Activated naive CD8-positive, alpha-beta T cell treated with anti-CD3 and anti-CD28 coated beads, Interleukin-2, amount 10 ng/mL, durations not matched to agents 7 days and 5 days (primary cell): ENCODE measurements at places on chromosomes 2 and 18. TPM values are rescaled to one million over a fixed set of nuclear protein-coding genes. Genes with fewer than 3 reads are reported as not detected.
A peak's percentile ranks its signal among the peaks of the same experiment; 100 is the strongest.

GRCh38 chr2:179340678-179341077 is 76.0 kb upstream of the SESTD1 start:
- H3K4me3 ChIP-seq: no peak overlapping the region
- DNase-seq: no peak
- peaks cover 10% of the 10 kb centered on the region for H3K27me3 ChIP-seq
- H3K36me3 ChIP-seq: no peaks in the 10 kb centered on the region
- no peak overlapping the region for H3K27ac ChIP-seq

GRCh38 chr2:213281156-213281555 is 3.1 kb upstream of the SPAG16 start:
- H3K27ac ChIP-seq: no peak overlapping the region
- H3K4me3 ChIP-seq: no peak overlapping the region
- no peak for DNase-seq
- H3K4me1 ChIP-seq: peaks cover 11% of the 10 kb centered on the region

- no peak for DNase-seq
- peaks cover 1% of the 10 kb centered on the region for H3K36me3 ChIP-seq
- H3K27me3 ChIP-seq: peaks cover 13% of the 10 kb centered on the region
- H3K27ac ChIP-seq: no peak overlapping the region
Observed at GRCh38 chr2:230106771-230107170, 38.0 kb upstream of the SLC16A14 start.

- H3K36me3 ChIP-seq: no peaks in the 10 kb centered on the region
- H3K27me3 ChIP-seq: peaks cover 7% of the 10 kb centered on the region
- no peak overlapping the region for H3K27ac ChIP-seq
- H3K4me1 ChIP-seq: no peaks in the 10 kb centered on the region
- no peak for DNase-seq
Observed at GRCh38 chr2:105697781-105698449, 46.8 kb upstream of the NCK2 start.

DNA sequence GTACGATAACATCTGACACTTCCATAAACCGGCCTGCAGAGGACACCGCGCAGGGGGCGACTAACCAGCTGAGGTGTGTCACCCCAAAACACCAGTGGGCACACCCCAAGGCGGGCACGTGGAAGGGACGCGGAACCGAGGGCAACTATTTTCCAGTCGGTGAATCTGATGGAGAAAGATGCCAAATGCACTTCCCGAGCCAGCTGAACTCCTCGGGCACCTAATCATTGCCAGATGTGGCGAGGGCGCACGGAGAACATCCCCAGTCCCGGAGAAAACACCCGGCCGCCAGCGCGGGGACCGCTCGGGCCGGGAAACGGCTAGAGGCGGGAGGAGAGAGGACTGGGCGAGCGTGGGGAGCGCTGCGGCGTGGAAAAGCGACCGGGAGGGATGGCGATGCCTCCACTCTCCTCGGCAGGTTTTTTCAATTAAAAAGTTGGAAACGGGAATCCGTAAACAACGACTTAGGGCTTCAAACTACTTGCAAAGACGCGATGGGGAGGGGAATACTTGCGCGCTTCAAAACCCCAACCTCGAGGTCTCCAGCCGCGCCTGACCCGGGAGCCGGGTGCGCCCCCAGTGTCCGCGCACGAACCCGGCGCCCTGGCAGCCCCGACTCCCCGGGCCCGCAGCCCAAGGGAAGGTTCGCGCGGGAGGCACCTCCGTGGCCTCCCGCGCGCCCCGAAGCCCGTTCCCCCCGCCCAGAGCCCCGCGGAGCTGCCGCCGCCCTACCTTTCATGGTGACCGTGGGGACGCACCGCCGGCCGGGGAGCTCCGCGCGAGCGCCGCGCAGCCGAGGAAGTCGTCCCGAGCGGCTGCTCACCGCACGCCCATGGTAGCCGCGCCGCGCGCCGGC is 497 bp downstream of the COLEC12 start:
- H3K36me3 ChIP-seq: no peaks in the 10 kb centered on the region
- peaks cover 67% of the 10 kb centered on the region for H3K27me3 ChIP-seq
- no peak overlapping the region for H3K27ac ChIP-seq
- H3K4me3 ChIP-seq: no peak overlapping the region
- no peak for DNase-seq

DNA sequence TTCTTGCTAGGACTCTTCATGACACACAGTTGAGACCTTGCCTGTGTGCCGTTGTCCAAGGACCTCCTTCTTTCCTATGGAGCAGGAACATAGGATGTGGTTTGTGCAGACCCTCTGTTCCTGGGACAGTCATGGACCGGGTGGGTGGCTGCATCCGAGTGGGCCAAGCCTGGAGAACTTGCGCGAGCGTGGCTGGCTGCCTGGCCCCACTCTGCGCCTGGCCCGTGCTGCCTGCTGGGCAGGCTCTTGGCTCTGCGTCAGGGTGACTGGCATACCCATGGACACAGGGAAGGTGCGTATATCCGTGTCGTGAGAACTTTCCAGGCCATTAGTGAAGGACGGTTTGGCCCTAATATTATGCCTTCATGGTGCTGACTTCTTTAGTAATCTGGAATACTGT is 68.2 kb downstream of the DCDC2C start:
- H3K27me3 ChIP-seq: no peaks in the 10 kb centered on the region
- no peaks in the 10 kb centered on the region for H3K4me1 ChIP-seq
- H3K36me3 ChIP-seq: no peaks in the 10 kb centered on the region
- no peak overlapping the region for H3K27ac ChIP-seq

GRCh38 chr2:148273158-148273691 is 252.3 kb downstream of the MBD5 start:
- H3K27me3 ChIP-seq: no peaks in the 10 kb centered on the region
- H3K27ac ChIP-seq: no peak overlapping the region
- no peak for DNase-seq
- H3K4me3 ChIP-seq: no peak overlapping the region
- peaks cover 5% of the 10 kb centered on the region for H3K36me3 ChIP-seq
- no peaks in the 10 kb centered on the region for H3K4me1 ChIP-seq

GRCh38 chr2:227436436-227437174 is 35.4 kb upstream of the AGFG1 start:
- DNase-seq: no peak
- H3K36me3 ChIP-seq: peaks cover 11% of the 10 kb centered on the region
- no peaks in the 10 kb centered on the region for H3K4me1 ChIP-seq
- H3K27ac ChIP-seq: no peak overlapping the region
- H3K27me3 ChIP-seq: no peaks in the 10 kb centered on the region

- H3K27ac ChIP-seq: no peak overlapping the region
- DNase-seq: no peak
- H3K27me3 ChIP-seq: no peaks in the 10 kb centered on the region
- H3K4me1 ChIP-seq: peaks cover 8% of the 10 kb centered on the region
- no peak overlapping the region for H3K4me3 ChIP-seq
- H3K36me3 ChIP-seq: peaks cover 3% of the 10 kb centered on the region
Observed at GRCh38 chr2:224009605-224010315, 29.3 kb downstream of the SERPINE2 start.

- H3K36me3 ChIP-seq: no peaks in the 10 kb centered on the region
- H3K4me3 ChIP-seq: no peak overlapping the region
- peaks cover 11% of the 10 kb centered on the region for H3K27me3 ChIP-seq
- H3K27ac ChIP-seq: no peak overlapping the region
Observed at GRCh38 chr2:171185941-171186340, 25.2 kb upstream of the TLK1 start.

DNA sequence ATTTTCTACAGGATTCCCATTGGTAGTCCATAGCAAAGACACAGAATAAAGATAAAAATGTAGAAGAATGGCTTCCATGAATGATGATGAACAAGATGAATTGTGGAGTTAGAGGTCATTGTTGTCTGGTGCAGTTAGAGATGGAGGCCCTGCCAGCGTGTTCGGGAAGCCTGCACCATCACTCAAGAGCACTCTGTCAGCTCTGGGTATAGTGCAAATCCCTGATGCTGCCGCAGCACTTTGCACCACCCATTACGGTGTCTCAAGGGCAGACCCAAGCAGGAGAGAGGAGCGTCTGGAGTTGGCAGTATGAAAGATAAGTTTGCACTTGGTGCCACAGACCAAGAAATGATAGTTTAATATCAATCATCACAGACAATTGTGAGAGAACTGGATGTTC is 181.6 kb upstream of the CHST9 start:
- no peak for DNase-seq
- H3K4me1 ChIP-seq: no peaks in the 10 kb centered on the region
- H3K36me3 ChIP-seq: no peaks in the 10 kb centered on the region
- H3K4me3 ChIP-seq: no peak overlapping the region
- H3K27ac ChIP-seq: no peak overlapping the region

DNA sequence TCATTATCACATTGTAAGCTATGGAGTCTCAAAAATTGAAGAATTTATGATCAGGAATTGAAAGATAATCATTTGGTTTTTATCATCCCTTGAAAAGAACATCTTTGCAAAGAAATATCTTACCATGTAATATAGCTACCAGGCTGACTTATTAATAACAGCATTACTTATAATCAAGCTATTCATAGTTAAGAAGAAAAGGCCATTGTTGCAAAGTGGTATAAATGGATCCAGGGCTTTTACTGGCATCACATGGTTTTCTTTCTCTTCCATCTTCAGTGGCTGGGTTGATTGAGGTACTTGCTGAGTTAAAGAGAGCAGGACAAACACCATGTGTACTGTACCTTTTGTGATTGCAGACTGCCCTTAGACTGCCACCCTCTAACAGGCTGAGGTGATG is 39.6 kb downstream of the MFSD6 start:
- H3K4me3 ChIP-seq: no peak overlapping the region
- H3K27me3 ChIP-seq: no peaks in the 10 kb centered on the region
- H3K27ac ChIP-seq: no peak overlapping the region
- peaks cover 9% of the 10 kb centered on the region for H3K4me1 ChIP-seq
- no peak for DNase-seq
- peaks cover 19% of the 10 kb centered on the region for H3K36me3 ChIP-seq

DNA sequence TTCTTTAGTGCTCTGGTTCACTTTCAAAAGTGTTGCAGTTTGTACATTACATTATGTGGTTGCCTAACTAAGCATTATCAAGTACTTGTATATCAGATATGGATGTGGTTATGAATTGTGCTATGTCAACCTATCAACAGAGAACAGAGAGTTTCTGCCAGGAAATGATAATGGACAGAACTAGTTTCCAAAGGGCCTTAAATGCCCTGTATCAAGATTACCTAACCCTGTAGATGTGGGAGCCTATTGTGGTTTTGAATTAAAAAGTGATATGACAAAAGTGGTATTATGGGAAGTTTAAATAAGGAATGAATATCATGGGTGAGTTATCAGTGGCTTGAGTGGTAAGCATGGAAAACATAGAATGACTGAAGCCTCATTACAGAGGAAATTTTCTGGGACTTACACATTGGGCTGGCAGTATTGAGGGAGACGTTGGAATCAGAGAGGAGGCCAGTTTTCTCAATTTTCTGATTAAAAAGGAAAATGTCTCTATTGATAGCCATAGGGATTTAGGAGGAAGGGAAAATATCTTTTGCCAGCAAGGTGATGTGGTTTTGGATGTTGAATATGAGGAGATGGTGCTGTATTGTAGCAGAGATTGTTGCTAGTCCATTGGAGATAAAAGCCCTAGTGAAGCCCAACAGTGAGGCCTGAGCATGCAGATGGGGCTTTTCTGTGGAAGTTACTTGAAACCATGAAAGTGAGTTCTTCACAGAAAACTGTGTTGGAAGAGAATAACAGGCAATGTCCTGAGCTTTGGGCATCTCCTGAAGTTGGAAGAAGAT is 140.7 kb downstream of the TTC27 start:
- H3K27ac ChIP-seq: no peak overlapping the region
- no peak for DNase-seq
- peaks cover 3% of the 10 kb centered on the region for H3K4me1 ChIP-seq
- no peaks in the 10 kb centered on the region for H3K36me3 ChIP-seq
- no peak overlapping the region for H3K4me3 ChIP-seq

GRCh38 chr2:43519643-43520221 is 76.1 kb downstream of the THADA start:
- DNase-seq: no peak
- H3K4me3 ChIP-seq: no peak overlapping the region
- peaks cover 5% of the 10 kb centered on the region for H3K4me1 ChIP-seq
- H3K27ac ChIP-seq: no peak overlapping the region
- no peaks in the 10 kb centered on the region for H3K27me3 ChIP-seq
- peaks cover 11% of the 10 kb centered on the region for H3K36me3 ChIP-seq

GRCh38 chr2:63840081-63840784 is 1.5 kb upstream of the UGP2 start:
- peak overlapping the region; percentile 98 for H3K27ac ChIP-seq
- no peak for DNase-seq
- peaks cover 2% of the 10 kb centered on the region for H3K27me3 ChIP-seq
- H3K4me3 ChIP-seq: peak overlapping the region; percentile 95

- no peak for DNase-seq
- no peaks in the 10 kb centered on the region for H3K27me3 ChIP-seq
- H3K36me3 ChIP-seq: no peaks in the 10 kb centered on the region
- H3K4me3 ChIP-seq: no peak overlapping the region
- H3K4me1 ChIP-seq: no peaks in the 10 kb centered on the region
- H3K27ac ChIP-seq: no peak overlapping the region
Observed at GRCh38 chr18:43265465-43265864, 11.8 kb downstream of the SYT4 start.

GRCh38 chr18:55318951-55319441 is 269.0 kb downstream of the TCF4 start:
- H3K27me3 ChIP-seq: peaks cover 61% of the 10 kb centered on the region
- no peaks in the 10 kb centered on the region for H3K36me3 ChIP-seq
- H3K27ac ChIP-seq: no peak overlapping the region
- H3K4me3 ChIP-seq: no peak overlapping the region
- DNase-seq: no peak
- peaks cover 9% of the 10 kb centered on the region for H3K4me1 ChIP-seq

GRCh38 chr2:68918497-68918896 is 34.2 kb downstream of the GKN2 start:
- peaks cover 1% of the 10 kb centered on the region for H3K4me1 ChIP-seq
- no peaks in the 10 kb centered on the region for H3K27me3 ChIP-seq
- no peak overlapping the region for H3K4me3 ChIP-seq

GRCh38 chr2:112023707-112024106 is 31.4 kb upstream of the TMEM87B start:
- no peak for DNase-seq
- no peaks in the 10 kb centered on the region for H3K36me3 ChIP-seq
- no peaks in the 10 kb centered on the region for H3K4me1 ChIP-seq
- peaks cover 4% of the 10 kb centered on the region for H3K27me3 ChIP-seq
- no peak overlapping the region for H3K27ac ChIP-seq

- H3K36me3 ChIP-seq: no peaks in the 10 kb centered on the region
- no peak overlapping the region for H3K27ac ChIP-seq
- H3K4me1 ChIP-seq: peaks cover 4% of the 10 kb centered on the region
- DNase-seq: no peak
Observed at GRCh38 chr2:158184556-158185343, 83.1 kb downstream of the UPP2 start.

- peaks cover 19% of the 10 kb centered on the region for H3K36me3 ChIP-seq
- no peak for DNase-seq
- H3K4me1 ChIP-seq: peaks cover 30% of the 10 kb centered on the region
- H3K4me3 ChIP-seq: peak overlapping the region; percentile 54
Observed at GRCh38 chr2:207533461-207534008, 3.8 kb downstream of the CREB1 start.

- H3K4me3 ChIP-seq: no peak overlapping the region
- no peaks in the 10 kb centered on the region for H3K4me1 ChIP-seq
- no peaks in the 10 kb centered on the region for H3K36me3 ChIP-seq
- no peaks in the 10 kb centered on the region for H3K27me3 ChIP-seq
- H3K27ac ChIP-seq: no peak overlapping the region
- DNase-seq: no peak
Observed at GRCh38 chr2:66899648-66900047, 464.7 kb downstream of the MEIS1 start.

Gene VWC2L
- total RNA-seq: not detected

Gene SERPINB11
- total RNA-seq: not detected

Gene GPR35
- 19.2 TPM for total RNA-seq

Gene CIB4
- not detected for total RNA-seq

Gene CYRIA
- 2.1 TPM for total RNA-seq

Gene OR6B3
- total RNA-seq: not detected

Gene FAM237A
- not detected for total RNA-seq

Gene PPP1R1C
- not detected for total RNA-seq

Gene VSNL1
- not detected for total RNA-seq

Gene SKA1
- total RNA-seq: 27.8 TPM

Gene FBXO48
- 4.0 TPM for total RNA-seq

Gene CYTIP
- total RNA-seq: 233 TPM

Gene SYT4
- total RNA-seq: not detected

Gene C2orf78
- not detected for total RNA-seq

Gene EMILIN1
- 1.2 TPM for total RNA-seq
